ENCODE measurements at places on chromosomes 7 and 10.

DNA sequence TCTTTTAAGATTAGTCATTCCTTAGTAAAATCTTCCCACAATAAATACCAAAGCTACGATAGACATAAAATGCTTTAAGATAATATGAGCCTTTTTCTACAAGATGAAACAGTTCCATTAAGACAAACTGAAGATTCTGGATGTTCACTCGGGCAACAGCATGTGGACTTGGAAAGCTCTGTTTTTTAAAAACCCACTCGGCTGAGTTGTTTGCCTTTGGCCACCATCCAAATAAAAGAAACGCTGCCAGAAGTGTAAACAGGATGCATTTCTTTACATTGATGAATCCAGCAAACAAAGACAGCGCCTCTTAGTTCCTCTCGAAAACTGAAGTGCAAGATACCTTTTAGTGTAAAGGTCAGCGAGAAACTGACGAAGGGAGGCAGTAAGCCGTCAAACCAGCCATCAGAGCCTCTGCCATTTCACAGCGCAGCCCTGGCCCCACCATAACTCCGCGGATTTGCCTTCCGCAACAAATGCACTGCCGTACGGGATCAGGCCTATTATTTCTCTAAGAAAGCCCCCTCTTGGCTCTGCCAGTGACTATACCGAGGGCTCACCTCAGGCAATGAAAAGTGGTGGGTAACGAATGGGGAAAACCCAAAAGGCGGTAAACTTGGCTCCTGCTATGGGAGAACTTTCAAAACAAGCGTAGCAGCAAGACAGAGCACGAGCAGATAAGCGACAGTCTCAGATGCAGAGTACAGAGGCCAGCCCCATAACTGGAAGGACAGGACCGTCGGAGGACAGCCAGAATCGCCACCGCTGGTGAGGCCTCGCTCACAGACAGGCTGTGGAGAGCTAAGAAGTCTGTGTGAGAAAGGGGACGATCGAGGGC is 41.4 kb downstream of the GNA12 start:
- DNase-seq = no peak

- no peak for DNase-seq
Observed at GRCh38 chr10:67668448-67668847, 27.5 kb downstream of the CTNNA3 start.

- no peak for DNase-seq
Observed at GRCh38 chr7:105060437-105060836, 46.4 kb downstream of the KMT2E start.

DNA sequence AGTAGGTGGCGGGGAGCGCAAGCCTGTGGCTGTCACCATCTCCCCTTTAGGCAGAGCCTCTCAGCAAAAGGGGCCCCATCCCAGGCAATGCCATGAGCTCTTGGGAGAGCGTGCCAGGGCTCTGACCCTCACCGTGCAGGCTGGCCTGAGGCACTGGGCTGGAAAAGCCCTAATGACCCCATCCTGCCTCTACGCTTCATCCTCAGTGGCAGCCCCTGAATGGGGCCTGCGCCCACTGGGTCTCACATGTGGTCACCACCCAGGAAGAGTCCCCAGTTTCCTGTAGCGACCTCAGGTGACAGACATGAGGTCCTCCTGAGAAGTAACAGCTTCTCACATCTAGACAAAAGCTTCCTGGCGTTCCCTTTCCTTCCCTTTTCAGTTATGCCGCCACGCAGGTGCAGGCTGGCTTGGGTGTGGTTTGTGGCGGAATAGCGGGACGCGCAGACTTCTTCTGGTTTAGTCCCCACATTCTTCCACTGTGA is 59.2 kb downstream of the CLEC2L start:
- DNase-seq = no peak

DNA sequence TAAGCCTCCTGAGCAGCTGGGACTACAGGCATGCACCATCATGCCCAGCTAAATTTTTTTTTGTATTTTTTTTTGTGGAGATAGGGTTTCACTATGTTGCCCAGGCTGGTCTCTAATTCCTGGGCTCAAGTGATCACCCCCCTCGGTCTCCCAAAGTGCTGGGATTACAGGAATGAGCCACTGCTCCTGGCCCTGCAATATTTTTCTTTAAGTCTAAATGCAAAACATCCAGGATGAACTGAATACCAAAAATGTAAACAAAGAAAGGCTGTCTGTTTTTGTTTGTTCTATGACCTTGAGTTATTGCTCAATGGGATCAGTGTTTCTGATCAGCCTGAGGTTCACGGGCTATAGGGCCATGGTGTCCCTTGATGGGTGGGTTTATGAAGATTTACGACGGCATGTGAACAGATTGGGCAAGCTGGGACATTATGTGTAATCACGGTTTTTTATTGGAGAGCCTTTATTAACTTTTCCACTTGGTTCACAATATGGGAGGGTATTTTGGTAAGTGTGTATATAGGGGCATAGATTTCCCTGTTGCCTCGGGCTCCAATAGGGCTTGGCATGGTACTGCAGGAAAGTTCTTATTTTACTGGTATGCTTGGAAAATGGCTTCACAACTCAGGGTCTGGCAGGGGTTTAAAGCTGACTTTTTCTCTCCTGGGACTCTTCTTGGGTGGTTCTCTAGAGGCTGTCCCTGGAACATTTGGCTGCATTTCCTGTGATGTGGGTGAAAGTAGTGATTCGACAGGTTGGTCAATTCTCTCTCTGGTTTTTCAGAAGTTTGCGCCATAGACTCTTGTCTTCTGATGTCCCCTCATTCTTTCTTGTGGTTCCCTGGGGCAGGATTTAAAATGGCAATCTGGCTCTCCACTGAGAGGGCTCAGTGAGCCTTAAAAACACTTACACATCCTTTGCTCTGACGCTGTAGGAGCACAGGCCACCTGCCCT is 41.6 kb downstream of the MRPS33 start:
- DNase-seq = no peak

DNA sequence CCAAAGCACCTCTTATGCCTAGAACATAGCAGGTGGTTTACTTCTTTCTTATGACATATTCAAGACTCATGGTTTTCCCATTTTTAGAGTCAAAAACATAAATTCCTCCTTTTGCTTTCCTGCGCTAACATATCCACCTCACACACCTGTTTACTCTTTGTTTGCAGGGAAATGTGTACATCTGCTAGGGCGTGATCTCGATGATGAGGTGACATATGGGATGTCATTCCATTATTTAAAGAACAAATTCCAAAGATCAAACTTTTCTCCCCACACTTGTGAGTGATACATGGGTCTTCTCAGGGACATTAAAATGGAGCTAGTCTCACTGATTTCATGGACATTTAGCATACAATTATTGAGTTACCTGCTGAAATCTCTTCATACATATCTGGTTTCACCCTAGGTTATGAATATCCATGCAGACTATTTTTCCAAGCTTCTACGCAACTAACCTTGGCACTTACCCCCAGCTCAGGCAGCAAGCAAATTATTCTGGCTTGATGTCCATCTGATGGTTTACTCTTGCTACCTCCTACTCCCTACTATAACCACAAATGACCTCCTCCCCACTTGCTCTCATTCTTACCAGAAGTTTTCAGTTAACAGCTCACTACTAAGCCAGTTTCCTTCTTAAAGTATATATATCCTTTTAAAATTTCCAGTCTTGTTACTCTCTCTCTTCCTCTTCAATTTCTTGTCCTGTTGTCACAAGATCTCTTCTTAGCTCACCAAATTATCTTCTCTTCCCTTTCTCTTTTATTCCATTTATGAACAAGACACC is 208.5 kb downstream of the RNLS start:
- DNase-seq = no peak

GRCh38 chr7:128442356-128442755 is 13.3 kb upstream of the HILPDA start:
- no peak for DNase-seq

GRCh38 chr10:69151984-69152383 is 28.0 kb downstream of the VPS26A start:
- no peak for DNase-seq

- no peak for DNase-seq
Observed at GRCh38 chr10:80154978-80155695, 22.6 kb downstream of the PLAC9 start.

- no peak for DNase-seq
Observed at GRCh38 chr7:9863545-9863944, 1110.1 kb upstream of the PHF14 start.

DNA sequence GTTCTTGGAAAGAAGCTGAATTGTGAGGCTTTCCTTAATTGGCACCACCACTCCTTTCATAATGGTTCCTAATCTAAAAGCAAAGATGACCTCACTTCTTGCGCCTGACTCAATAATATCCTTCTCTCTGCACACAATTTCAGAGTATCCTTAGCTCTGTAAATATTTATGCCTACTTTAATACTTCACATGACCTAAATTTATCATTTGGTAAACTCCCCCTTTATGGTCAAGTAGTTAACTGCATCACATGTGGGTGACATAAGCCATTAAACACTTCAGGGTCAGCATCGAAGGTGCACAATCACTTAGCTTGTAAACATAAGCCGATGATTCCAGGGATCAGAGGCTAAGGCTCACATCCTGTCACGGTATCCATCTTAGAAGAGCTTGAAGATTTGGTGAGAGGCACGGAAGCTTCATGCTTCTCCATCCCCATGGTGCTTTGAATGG is 7.3 kb upstream of the RHOBTB1 start:
- DNase-seq = no peak

DNA sequence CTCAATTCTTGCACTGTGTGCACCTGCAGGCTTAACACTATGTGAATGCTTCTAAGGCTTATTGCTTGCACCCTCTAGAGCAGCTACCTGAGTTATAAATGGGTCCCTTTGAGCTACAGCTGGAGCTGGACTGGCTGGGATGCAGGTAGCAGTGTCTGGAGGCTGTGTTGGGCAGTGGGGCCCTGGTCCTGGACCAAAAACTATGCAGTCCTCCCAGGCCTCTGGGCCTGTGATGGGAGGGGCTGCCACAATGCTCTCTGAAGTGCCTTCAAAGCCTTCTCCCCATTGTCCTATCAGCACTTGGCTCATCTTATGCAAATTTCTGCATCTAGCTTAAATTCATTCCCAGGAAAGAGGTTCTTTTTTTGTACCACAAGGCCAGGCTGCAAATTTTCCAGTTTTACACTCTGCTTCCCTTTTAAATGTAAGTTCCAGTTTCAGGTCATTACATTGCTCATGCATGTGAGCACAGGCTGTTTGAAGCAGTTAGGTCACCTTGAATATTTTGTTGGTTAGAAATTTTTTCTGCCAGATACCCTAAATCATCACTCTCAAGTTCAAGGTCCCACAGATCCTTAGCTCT is 26.0 kb downstream of the KBTBD2 start:
- no peak for DNase-seq

- DNase-seq = no peak
Observed at GRCh38 chr10:132120200-132120599, 54.5 kb downstream of the JAKMIP3 start.

DNA sequence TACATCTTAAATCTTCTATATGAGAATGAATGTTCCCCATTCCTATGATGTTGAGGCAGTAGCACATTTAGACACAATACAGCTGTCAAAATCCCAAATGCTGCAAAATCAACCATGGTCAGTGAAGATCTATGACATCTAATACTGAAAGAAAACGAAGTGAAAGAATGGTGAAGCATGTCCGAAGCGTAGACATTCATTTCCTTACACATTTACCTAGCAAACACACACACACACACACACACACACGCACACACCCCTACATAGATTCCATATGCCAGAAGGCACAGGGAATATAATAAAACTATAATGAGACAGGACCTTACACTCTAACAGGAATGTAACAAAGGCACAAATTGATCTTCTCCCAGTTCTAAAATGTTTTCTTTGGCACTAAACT is 32.5 kb downstream of the CCDC6 start:
- no peak for DNase-seq

DNA sequence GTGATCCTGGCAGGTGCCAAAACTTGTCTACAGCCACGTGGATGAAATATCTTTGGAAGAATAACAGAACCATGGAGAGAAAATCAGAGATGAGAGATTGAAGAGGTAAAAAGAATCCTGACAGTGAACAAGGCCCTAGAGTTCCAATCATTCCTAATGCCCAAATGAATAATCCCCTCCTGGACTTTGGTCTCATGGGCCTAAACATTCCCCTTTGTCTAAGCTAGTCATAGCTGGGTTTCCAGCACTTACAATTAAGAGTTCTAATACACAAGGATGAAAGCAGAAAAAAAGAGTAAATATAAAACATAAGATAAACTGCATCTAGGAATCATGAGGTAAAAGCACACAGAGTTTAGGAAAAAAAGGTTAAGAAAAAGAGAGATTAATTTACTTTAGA is 40.2 kb downstream of the ARHGAP12 start:
- no peak for DNase-seq

- no peak for DNase-seq
Observed at GRCh38 chr10:124996127-124996853, 54.4 kb downstream of the ZRANB1 start.

GRCh38 chr10:128011059-128011979 is 104.4 kb downstream of the PTPRE start:
- DNase-seq = peak; percentile 53
